ENCODE measurements at places on chromosomes 2 and 18. TPM values are rescaled to one million over a fixed set of nuclear protein-coding genes. Genes with fewer than 3 reads are reported as not detected.
A peak's percentile ranks its signal among the peaks of the same experiment; 100 is the strongest.

Gene NEU2
- total RNA-seq: not detected

- DNase-seq: no peak
These were observed 10.7 kb downstream of the CAB39 start for GRCh38 chr2:230723363-230723762.

DNA sequence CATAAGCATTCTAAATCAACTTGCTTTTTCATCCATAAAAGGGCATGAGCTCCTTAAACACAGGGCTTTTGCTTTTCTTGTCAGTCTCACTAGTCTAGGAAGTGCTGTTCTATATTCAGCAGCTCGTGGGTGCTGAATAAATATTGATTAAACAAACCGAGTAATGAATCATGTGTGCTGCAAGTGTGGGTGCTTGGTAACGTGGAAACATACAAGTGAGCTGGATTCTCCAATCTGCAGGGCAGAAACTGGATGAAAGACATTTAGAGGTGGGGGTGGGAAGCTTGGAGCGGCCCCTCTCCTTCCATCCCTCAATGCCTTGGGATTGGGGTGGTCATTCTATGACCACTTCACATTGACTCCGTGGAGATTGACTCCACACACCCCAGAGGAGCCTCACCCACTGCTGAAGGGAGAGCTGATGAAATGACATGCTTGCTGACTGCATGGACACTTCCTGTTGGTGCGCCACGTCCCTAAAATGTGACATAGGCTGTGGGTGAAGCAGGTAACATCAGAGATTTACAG lies 114.6 kb downstream of the DOCK10 start:
- DNase-seq: no peak

DNA sequence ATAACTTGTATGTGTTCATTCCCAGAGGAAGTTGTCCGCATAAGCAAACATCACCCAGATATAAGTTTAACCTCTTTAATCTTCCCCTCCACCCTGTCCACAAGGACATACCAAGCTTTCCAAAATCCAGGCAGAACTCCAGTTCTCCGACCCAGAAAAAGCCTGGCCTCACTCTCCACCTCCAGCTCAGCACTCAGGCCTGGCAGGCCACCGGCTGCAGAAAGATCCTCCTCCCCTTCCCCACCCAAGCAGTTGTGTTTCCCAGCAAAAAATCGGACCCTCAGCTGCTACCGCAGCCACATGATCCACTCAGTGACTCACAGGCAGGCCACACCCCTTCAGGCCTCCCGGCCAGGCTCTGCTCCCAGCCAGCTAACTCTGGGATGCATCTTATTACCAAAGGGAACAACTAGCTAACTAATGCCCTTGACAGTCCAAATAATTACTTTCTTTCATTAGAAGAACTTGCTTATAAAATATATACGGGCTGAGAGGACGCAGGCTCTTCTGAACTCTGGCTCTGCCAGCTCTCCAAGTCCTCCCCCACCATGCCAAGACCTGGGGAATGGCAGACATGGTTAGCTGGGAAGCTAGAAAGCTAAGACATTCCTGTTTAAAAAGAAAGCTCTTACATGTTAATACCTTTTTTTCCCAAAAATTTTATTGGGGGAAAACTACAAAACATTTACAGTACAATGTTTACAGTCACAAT lies 4.5 kb downstream of the ZFP36L2 start:
- peak; percentile 99 for DNase-seq

DNA sequence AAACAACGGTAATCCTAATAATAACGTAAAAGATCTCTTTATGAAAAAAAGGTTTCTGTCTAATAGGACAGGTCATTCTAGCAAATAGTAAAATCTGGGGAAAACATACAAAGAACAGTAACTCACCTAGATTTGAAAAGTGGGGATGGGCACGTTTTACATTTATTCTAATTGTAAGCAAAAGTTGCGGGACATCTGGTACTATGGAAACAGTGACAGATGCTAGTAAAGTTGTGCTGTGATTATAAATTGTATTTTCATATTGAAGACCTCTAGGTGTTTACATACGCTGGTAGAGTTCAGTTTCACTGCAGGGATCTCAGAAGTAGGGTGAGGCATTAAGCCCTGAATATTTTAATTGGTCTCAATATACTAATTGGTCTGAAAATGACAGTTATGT lies 422.5 kb downstream of the DPP10 start:
- DNase-seq: no peak

GRCh38 chr2:86366651-86367498 lies 29.4 kb upstream of the REEP1 start:
- DNase-seq: no peak

Measured in tongue (tissue), 3 donors.